ENCODE measurements at places on chromosomes 13 and 19.
A peak's percentile ranks its signal among the peaks of the same experiment; 100 is the strongest.

- DNase-seq = no peak
Measured at GRCh38 chr13:97526556-97526955, 92.6 kb downstream of the RAP2A start.

DNA sequence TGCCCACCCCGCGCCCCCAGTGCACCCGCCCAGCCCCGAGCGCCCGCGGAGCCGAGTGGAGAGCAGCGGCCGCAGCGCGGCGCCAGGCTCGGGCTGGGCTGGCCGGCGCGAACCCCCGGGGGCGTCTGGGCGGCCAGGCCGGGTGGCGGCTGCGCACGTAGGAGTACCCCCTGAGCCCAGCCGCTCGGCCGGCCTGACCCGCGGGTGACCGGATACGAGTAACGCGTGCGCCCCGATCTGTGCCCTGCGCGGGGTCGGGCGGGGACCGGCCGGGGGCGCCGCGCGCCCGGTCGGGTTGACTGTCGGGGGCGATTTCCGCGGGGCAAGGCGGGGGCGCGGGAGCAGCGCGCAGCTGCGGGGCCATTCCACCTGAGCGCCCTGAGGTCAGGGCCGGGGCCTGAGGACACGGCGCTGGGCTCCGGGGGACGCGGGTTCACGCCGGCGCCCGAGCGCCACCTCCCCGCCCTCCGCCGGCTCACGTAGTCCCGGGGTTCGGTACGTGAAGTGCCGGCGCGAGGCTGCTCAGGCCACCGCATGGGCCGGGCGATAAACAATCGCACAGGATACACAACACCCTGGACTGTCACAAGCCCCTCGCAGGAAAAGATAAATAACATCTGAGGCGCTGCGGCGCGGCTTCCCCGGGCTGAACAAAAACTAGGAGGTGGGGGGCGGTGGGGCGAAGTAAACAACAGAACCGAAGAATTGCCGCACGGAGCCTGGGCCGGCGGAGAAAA is 37.6 kb upstream of the FLT1 start:
- DNase-seq = no peak

DNA sequence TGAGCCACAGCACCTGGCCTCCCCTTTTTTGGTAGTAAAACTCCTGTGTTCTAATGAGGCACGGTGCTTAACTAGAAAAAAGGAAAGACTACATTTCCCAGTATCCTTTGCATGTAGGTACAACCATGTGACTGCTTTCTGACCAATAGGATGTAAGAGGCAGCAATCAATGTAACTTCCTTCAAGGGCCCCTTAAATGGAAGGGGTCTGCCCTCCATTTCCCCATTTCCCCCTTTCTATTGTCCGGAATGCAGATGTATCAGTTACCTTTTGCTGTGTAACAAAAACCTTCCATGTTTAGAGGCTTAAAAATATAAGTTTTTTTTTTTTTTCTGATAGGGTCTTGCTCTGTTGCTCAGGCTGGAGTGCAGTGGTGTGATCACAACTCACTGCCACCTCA is 2.2 kb downstream of the GPR32 start:
- no peak for DNase-seq

- no peak for DNase-seq
Measured at GRCh38 chr19:277581-278165, 13.5 kb downstream of the PLPP2 start.

DNA sequence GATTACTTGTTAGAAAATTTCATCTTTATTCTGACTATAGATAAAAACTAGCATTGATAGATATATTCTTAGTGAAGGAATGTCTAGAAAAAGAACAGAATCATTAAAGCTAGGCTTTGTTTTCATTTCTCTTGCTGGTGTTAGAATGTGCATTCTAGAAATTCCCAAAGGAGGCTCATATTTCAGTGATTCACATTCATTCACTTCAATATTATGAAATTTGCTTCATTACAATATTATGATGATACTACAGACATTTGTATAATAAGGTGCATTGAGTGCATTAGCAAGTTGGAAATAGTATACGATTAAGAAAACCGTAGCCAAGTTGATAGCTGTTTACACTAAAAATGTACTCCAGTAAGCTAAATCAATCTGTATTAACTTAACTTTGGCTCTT is 70.7 kb upstream of the MYCBP2 start:
- DNase-seq = no peak

DNA sequence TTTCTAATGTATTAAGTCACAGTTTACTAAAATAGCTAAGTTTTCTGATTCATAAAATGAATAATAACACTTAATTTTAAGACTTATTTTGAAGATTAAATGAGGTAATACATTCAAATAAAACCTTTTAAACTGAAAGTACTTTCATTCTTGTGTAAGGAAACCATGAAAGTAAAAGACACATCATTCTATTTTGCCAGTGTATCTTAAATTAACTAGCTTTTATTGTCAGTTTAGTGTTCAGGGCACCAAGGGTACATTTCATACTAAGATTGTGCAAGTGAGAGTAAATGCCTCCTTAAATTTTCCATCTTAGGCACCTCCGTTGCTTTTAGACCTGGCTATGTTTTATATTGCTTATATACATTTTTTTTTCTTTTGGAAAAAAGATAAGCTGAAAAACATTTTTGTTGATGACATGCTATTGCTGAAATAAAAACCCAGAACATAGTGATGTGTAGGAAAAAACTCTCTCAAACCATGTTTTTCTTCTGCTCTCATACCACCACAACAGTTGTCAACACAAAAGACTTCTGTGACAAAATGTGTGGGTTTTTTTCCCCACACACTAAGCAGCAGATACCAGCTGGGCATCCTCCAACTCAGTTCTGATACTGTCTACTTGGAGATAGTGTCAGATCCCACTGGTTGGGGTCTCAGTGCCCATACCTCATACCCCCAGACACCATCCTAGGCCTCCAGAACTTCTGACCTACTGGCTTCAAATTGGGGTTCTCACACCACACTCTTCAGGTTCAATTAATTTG is 30.7 kb upstream of the LPAR6 start:
- DNase-seq = no peak

GRCh38 chr19:28350673-28351072 is 862.3 kb downstream of the UQCRFS1 start:
- no peak for DNase-seq

- no peak for DNase-seq
Measured at GRCh38 chr13:90883592-90883991, 463.9 kb upstream of the MIR17HG start.

DNA sequence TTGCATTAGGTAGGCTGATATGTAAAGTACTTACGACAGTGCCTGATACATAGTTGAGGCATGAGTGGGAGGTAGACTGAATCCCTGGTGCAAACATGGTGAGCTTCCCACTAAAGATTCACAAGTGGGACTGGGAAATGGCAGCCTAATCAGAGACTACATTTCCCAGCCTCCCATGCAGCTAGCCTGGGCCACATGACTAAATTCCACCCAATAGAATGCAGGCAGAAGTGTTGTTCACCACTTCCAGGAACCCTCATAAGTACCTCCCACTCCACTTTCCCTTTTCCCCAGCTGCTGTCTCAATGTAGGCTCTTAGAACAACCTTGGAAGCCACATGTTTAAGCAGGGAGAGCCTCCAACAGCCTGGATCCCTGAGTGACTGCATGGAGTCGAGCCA is 104.9 kb downstream of the CACNA1A start:
- no peak for DNase-seq

DNA sequence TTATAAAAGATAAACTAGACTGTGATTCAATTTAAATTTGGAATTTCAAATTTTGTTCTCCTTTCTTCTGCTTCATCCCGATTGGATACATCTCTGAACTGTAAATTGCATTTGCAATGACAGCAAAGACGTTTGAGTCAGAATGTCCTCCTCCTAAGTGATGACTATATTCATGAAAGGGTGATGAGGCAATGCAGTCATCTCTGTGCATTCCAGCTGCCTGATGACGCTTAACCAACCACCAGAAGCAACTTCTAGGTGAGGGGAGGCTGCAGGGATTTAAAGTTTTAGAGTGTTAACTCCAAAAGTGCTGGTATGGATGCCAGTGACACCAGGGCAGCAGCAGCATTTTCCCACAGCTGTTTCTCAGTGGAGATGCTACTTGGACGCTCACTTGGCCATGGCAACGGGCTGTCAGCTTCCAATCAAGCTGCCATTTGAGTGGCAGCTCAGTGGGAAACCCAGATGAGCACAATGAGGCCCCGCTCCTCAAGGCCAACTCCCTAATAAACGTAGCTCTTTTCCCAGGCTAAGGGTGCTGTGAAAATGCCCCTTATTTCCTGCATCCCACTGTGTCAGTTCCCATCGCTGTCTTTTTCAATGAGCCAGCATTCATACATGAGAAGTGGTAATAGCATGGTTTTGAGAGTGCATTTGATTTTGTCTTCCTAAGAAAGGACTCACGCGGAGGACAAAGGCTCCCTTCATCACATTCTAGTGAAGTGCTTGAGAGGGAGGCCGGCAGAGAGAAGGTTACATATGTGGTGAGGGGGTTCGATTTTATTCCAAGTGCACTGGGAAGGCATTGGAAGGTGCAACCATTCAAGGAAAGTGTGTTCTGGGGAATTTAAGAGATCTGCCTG is 45.2 kb upstream of the AMER2 start:
- no peak for DNase-seq

DNA sequence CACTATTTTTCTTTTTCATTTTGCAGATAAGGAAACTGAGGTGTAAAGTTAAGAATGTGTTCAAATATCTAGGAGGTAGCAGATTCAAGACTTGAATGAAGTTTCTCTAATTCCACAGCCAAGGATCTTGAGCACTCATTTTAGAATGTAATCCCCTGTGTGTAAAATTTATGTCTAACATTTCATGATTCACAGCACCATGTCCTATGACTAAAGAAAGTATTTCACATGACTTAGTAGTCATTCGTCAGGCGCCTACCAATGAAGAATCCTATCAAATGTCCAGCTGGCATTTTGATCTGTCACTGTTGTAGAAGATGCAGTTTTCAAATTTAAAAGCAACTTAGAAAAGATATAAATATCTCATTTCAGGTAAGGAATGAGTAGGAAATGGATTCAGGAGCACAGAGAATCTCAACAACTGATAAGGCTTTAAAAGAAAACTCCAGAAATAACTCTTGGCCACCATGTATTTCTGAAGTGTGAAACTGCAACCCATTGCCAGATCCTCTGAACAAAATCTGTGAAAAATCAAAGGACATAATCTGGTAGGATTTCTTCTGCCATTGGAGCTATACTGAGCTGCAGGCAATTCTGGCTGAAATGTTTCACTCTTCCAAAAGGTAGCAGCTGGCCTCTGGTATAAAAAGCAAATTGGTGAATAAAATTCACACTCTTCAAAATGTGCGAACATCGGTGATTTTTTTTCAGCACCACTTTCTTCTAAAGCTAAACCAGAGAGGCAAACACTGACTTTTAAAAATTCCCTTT is 92.2 kb downstream of the DCLK1 start:
- DNase-seq = no peak

- peak; percentile 18 for DNase-seq
Measured at GRCh38 chr19:46787331-46788261, 798 bp downstream of the SLC1A5 start.

Data from activated effector memory CD4-positive, alpha-beta T cell treated with Interleukin-2 at 50 U/mL for 16 hours (primary cell).